T follicular helper cell (primary cell): ENCODE measurements at places on chromosomes 16 and 17.
A peak's percentile ranks its signal among the peaks of the same experiment; 100 is the strongest.

- no peak for DNase-seq
These were observed 461.0 kb upstream of the C16orf82 start for GRCh38 chr16:26605626-26606271.

DNA sequence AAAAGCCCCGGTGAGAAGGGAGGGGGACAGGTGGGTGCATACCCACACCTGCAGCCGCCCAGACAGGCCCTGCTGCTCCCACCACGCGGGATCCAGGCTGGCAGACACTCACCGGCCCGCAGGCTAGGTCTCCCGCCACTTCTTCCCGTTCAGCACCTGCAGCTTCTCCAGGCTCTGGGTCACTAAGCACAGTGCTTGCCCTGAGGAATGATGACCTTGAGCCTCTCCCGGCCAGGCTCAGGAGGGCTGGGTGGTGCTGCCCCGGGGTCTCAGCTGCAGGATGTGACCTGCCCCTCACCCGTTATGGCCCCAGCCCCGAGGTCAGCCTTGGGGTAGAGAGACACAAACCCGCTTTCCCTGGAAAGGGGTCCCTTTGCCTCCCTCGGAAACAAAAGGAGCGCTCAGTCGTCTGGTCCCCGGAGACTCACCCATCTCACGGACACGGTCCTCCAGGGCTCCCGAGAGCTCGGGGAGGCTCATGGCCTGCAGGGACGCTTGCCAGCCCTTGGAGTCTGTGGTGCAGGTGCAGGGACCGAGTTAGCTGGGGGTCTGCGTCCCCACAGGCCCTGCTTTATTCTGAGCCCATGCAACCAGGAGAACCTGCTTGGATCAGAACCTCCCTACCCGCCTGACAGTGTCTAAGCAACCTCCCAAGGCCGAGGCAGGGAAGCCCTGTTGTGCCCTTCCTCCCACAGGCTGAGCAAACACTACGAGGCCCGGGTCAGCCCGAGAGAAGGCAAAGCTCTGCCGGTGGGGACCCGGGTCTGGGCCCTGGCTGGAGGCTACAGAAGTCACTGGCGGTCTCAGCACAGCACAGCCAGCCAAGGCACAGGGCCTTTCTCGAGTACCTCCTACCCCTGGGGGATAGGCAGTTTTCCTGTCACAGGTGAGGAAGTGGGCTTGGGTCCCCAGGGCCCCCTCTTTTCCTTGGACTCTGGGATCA lies 3.8 kb downstream of the NUDT16L1 start:
- no peak for DNase-seq

GRCh38 chr17:57892820-57893595 lies 43.2 kb upstream of the MRPS23 start:
- no peak for DNase-seq

DNA sequence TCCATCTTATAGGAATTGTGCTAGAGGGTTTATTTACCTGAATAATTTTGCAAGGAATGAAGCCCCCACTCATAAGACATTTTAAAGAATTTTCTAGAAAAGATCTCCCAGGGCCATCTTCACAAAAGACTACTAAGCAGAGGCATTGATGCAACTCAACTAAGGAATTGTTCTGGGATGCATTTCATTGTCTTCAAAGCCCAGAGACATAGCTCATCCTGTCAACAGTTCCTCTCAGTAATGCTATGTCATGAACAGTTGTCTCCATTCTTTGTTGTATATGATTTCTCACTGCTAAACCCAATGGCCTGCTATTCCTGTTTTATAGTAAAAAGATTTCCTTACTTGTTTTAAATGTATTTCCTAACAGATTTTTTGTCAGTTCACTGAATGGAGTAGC lies 136.8 kb upstream of the RBL2 start:
- DNase-seq = no peak

DNA sequence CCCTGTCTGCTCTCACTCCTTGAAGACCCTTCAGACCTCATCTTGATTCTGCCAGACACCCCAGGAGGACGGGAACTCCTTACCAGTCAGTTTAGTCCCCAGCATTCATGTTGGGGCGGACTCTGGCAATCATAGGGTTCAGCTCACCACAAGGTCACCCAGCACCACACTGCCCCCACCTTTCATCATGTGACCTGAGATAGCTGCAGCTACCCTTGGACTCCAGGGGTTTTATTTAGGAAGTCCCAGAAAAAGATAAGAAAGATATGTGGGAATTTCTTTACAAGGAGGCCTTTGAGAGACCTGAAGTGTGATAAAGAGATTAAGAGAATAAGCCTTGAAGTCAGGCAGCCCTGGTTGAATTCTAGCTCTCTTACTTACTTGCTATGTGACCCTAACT lies 59.8 kb upstream of the NLK start:
- DNase-seq = no peak

DNA sequence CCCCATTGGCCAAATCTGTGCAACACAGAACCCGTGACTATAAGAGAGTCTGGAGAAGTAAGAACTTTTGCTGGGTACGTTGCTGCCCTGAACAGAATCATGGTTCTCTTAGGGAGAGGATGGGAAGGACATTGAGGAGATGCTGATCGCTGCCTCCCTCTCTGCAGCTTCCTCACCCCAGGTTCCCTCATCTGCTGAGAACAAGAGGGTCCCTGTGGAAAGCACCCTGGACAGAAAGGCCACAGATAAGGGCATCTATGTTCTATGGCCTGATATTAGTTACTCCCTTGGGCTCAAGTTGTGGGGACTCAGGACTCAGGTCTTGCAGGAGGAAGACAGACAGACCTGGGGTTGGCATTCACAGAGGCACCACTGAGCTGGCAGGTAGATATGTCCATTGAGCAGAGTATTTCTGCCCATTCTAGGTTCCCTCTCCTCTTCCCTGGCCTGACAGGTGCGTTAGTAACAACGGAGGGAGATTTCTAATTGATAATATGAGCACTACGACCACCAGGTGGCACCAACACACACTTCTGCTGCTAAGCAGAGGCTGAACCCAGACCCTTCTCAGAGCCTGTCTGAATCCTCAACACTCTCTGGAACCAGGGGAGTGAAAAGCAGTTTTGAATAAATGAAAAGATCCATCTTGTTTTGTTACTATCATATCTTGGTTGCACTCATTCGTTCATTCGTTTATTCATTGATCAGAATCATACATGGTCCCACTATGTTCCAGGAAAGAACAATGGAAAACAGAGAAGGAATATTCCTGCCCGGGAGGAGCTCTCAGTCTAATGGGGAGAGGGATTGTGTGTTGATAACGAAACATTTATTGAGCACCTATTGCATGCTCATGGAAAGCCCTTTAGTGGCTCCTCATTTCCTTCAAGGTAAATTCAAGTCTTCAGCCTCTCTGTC lies 56.4 kb downstream of the SLC6A2 start:
- peak; percentile 34 for DNase-seq

DNA sequence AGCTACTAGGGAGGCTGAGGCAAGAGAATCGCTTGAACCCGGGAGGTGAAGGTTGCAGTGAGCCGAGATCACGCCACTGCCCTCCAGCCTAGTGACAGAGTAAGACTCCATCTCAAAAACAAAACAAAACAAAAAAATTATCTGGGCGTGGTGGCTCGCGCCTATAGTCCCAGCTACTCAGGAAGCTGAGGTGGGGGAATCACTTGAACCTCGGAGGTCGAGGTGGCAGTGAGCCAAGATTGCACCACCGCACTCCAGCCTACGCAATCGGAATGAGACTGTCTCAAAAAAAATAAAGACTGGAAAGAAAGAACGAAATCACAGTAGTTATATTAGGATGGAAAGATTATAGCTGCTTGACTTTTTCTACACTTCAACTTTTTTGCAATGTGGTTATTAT lies 18.9 kb downstream of the COG1 start:
- peak; percentile 59 for DNase-seq

DNA sequence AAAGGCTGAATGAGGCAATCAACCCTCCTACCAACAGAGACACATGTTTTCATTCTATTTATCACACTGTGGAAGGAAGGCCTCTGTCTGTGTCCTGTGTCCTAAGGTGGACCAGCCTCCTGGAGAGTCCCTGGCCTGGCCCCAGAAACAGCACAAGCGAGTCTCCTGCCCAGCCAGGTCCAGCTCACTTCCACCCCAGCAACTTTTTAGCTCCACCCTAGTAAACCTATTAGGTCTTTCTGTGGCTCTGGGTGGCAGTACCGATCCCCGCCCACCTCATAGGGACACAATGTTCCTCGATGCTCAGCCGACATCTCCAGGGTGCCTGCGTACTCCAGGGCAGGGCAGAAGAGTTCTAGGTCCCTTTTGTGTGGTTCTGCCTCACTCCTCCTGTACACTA lies 10.7 kb downstream of the DRC3 start:
- no peak for DNase-seq

DNA sequence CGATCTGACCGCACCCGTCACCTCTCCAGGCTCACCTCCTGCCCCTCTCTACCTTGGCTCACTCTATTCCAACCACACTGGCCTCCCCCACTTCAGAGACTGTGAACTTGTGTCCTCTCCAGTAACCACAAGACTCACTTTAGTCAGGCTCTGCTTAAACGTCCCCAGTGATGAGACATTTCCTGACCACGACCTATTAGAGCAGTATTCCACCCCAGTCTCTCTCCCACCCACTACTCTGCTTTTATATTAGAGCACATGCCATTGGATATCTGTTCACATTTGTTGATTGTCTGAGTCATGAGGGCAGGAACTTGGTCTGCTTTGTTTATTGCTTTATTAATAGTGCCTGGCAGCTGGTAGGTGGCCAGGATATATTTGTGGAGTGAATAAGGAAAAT lies 20.1 kb downstream of the COX11 start:
- no peak for DNase-seq

GRCh38 chr17:47729476-47729875 lies 3.6 kb upstream of the TBX21 start:
- DNase-seq = no peak

DNA sequence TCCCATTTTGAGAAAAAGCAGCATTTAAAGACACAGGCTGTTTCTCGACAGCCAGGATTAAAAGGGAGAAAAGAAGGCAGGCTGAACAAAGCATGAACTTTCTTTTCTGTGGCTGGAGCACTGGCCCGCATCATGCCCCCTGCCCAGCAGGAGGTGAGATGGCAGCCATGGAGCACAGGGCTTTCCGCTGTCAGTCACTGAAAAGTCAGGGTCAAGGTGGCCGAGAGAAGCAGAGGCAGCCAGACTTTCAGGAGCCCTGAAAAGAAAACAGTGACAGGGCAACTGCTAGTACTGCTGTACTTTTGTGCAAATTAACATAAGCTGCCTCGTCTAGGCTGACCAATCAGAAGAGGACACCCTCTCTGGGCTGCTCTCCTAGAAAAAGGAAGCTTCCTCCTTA lies 5.8 kb upstream of the GP2 start:
- DNase-seq = no peak
